ENCODE measurements at places on chromosomes 2 and 18. TPM values are rescaled to one million over a fixed set of nuclear protein-coding genes. Genes with fewer than 3 reads are reported as not detected.

SNORC gene
- total RNA-seq, result 0.32 TPM

CRYGC gene
- not detected for total RNA-seq

PKDCC gene
- total RNA-seq, result 60.1 TPM

EML6 gene
- total RNA-seq, result not detected

GRCh38 chr2:160918906-160919503, 241.2 kb upstream of the TANK start:
- peaks cover 36% of the 10 kb centered on the region for H3K4me1 ChIP-seq
- no peak overlapping the region for H3K4me3 ChIP-seq
- H3K36me3 ChIP-seq, result no peaks in the 10 kb centered on the region
- no peak overlapping the region for H3K27ac ChIP-seq
- no peak for DNase-seq
- no peaks in the 10 kb centered on the region for H3K27me3 ChIP-seq

GALR1 gene
- not detected for total RNA-seq

DNA sequence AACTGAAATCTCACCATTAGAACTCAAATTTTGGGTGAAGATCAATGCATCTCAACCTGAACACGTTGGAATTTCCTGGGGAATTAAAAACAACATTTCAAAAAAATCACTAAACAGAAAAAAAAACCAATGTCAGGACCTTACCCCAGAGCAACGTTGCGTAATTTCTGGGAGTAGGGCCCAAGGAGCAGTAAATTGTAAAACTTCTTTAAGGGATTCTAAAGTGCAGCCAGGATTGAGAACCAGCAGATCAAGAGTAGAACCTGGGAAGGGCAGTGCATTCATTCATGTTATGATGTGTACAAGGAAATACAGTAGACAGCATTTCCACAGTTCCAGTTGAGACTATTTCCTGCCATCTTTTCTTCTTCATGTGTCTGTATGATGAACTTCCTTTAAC, 56.9 kb downstream of the RHBDD1 start:
- H3K4me1 ChIP-seq, result peaks cover 26% of the 10 kb centered on the region
- no peak overlapping the region for H3K4me3 ChIP-seq
- no peaks in the 10 kb centered on the region for H3K36me3 ChIP-seq
- no peaks in the 10 kb centered on the region for H3K27me3 ChIP-seq
- no peak overlapping the region for H3K27ac ChIP-seq

DNA sequence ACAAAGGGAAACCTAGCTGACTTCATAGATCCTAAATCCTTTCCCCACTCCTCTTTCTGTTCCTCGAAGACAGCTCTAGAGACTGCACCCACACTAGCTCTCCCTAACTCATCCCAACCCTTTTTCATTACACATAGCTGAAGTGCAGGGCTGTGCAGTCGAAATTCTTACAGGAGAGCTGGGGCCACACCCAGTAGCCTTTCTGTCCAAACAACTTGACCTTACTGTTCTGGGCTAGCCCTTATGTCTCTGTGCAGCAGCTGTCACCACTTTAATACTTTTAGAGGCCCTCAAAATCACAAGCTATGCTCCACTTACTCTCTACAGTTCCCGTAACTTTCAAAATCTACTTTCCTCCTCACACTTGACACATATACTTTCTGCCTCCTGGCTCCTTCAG, 666.1 kb upstream of the PKDCC start:
- DNase-seq, result no peak
- H3K4me3 ChIP-seq, result no peak overlapping the region
- no peaks in the 10 kb centered on the region for H3K27me3 ChIP-seq
- no peaks in the 10 kb centered on the region for H3K4me1 ChIP-seq

- H3K36me3 ChIP-seq, result no peaks in the 10 kb centered on the region
- H3K4me1 ChIP-seq, result peaks cover 21% of the 10 kb centered on the region
- H3K27ac ChIP-seq, result no peak overlapping the region
Observed at GRCh38 chr18:71797554-71797953, 746.6 kb downstream of the CBLN2 start.

DNA sequence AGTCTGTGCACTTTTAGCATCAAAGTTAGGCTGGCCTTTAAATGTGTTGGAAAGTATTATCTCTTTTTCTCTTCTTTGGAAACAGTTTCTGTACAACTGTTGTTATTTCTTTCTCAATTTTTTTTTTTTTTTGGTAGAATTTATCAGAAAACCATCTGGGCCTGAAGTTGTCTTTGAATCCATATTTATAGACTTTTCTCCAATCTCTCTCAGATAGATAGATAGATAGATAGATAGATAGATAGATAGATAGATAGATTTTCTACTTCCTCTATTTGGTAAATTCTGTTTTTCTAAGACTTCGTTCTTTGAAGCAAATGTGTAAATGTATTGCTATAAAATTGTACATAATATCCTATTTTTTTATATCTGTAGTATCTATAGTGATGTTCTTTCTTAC, 17.5 kb downstream of the DNAJC10 start:
- H3K27ac ChIP-seq, result no peak overlapping the region
- H3K4me3 ChIP-seq, result no peak overlapping the region
- H3K4me1 ChIP-seq, result peaks cover 16% of the 10 kb centered on the region

LRRTM4 gene
- not detected for total RNA-seq

GRCh38 chr2:24912986-24913385, 7.1 kb downstream of the ADCY3 start:
- H3K4me3 ChIP-seq, result no peak overlapping the region
- DNase-seq, result no peak
- H3K27me3 ChIP-seq, result no peaks in the 10 kb centered on the region
- peaks cover 20% of the 10 kb centered on the region for H3K4me1 ChIP-seq
- H3K36me3 ChIP-seq, result peaks cover 14% of the 10 kb centered on the region

- H3K27ac ChIP-seq, result no peak overlapping the region
- no peak for DNase-seq
- no peaks in the 10 kb centered on the region for H3K27me3 ChIP-seq
- H3K36me3 ChIP-seq, result no peaks in the 10 kb centered on the region
- H3K4me3 ChIP-seq, result no peak overlapping the region
Observed at GRCh38 chr2:153387203-153387602, 91.4 kb downstream of the RPRM start.

CCDC148 gene
- total RNA-seq, result 3.5 TPM

DNA sequence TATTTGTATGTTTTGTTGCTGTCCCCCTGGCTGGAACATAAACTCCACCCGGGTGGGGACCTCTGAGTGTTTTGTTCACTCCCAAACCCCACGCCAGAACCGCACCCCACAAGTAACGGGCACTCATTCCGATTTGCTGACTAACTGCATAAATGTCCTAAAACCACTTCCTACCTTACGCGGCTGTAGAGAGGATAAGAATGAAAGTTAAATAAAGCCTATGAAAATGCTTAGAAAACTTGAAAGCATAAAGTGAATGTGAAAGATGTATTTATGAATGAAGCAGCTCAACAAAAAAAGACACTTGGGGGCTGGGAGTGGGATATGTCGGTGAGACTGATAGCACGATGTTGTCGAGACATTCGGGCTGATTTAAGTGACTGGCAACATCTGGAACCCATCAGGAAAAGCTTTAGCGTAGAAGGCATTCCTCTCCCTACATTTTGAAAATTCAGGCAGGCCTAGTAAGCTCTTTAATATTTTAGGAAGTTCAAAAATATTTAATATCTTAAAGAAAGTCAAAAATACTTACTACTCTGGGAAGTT, 206.7 kb downstream of the SH3RF3 start:
- H3K36me3 ChIP-seq, result no peaks in the 10 kb centered on the region
- peaks cover 77% of the 10 kb centered on the region for H3K4me1 ChIP-seq
- no peaks in the 10 kb centered on the region for H3K27me3 ChIP-seq

DNA sequence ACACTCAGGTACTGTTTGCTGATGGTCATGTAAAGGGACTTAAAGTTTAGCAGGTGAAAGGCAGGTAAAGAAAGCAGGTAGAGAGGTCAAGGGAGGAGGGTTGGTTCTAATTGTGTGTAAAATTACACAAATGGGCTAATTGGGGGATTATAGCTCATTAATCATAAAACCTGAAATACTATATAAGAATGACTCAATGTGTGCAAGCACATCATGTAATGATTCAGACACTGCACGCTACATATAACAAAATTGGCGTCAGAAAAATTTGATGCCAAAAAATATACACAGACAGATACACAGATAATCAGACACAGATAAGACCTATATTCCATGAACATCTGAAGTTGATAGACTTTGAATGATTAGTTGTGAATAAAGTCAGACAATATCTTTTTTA, 120.7 kb upstream of the LMAN1 start:
- H3K27ac ChIP-seq, result no peak overlapping the region
- H3K27me3 ChIP-seq, result no peaks in the 10 kb centered on the region
- DNase-seq, result no peak
- H3K36me3 ChIP-seq, result no peaks in the 10 kb centered on the region
- H3K4me3 ChIP-seq, result no peak overlapping the region

DNA sequence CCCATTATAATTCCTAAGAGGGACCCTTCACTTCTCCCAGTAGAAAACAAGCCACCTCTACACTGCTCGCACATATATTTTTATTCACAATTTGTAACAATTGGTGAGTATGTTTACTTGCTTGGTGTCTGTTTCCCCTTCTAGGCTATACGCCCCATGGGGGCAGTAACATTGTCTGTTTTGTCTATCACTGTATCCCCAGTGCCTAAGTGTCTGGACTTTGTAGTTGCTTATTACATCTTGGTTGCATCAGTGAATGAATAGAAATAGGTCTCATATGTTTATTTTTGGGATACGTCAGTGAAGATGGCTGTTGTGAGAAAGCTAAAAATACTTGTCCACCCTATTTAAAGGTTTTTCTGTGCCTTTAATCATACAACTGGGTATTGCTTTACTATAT, 87.4 kb upstream of the ITGB6 start:
- H3K4me1 ChIP-seq, result peaks cover 57% of the 10 kb centered on the region
- no peaks in the 10 kb centered on the region for H3K27me3 ChIP-seq
- H3K27ac ChIP-seq, result peak overlapping the region; percentile 92
- H3K4me3 ChIP-seq, result no peak overlapping the region
- peaks cover 83% of the 10 kb centered on the region for H3K36me3 ChIP-seq
- DNase-seq, result peak; percentile 59

SERPINB5 gene
- not detected for total RNA-seq

PRKAG3 gene
- not detected for total RNA-seq

ZC3H15 gene
- 81.7 TPM for total RNA-seq

GKN1 gene
- not detected for total RNA-seq

DNA sequence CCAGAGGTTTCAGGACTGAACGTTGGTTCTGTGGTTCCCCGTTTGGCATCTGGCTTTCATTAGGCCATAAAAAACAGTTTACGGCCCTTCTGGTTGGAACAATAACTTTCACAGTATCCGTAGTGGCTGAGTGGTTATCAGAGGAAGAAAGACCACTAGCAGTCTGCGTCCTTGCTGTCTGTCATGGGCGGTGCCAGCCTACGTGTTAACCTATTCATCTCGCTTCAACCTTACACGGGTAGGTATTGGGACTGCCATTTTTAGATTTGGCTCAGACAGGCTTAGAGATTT, 42.6 kb upstream of the ROCK2 start:
- DNase-seq, result peak; percentile 67
- H3K27me3 ChIP-seq, result no peaks in the 10 kb centered on the region
- no peak overlapping the region for H3K4me3 ChIP-seq
- H3K4me1 ChIP-seq, result peaks cover 49% of the 10 kb centered on the region

GRCh38 chr2:69858261-69858660, 28.8 kb downstream of the GMCL1 start:
- H3K27me3 ChIP-seq, result no peaks in the 10 kb centered on the region
- no peak overlapping the region for H3K4me3 ChIP-seq
- H3K4me1 ChIP-seq, result no peaks in the 10 kb centered on the region
- no peak overlapping the region for H3K27ac ChIP-seq

RNF125 gene
- not detected for total RNA-seq

- DNase-seq, result peak; percentile 86
- H3K36me3 ChIP-seq, result peaks cover 2% of the 10 kb centered on the region
- H3K27me3 ChIP-seq, result no peaks in the 10 kb centered on the region
- H3K4me3 ChIP-seq, result no peak overlapping the region
- peaks cover 41% of the 10 kb centered on the region for H3K4me1 ChIP-seq
Observed at GRCh38 chr2:219274361-219274921, 4.7 kb upstream of the DNAJB2 start.

KLHL29 gene
- 1.1 TPM for total RNA-seq

DNA sequence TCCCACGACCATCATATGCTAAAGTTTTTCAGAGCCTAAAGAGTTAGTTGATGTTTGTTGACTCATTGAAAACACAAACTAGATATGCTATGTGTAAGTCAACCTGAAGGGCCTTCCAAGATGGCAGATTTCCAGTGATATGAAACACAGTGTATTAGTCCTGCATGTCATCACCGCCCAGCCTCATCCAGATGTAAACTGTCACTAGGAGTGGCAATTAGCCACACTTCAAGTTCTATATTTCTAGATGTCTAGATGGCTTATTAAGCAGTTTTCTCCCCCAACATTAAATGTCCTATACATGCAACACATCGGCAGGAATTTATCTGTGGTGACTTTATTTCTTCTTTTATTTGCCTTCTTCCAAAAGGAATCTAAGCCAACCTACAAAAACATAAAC, 444.1 kb upstream of the SMIM21 start:
- H3K27me3 ChIP-seq, result no peaks in the 10 kb centered on the region
- H3K27ac ChIP-seq, result no peak overlapping the region
- H3K4me3 ChIP-seq, result no peak overlapping the region
- H3K4me1 ChIP-seq, result peaks cover 7% of the 10 kb centered on the region

DNA sequence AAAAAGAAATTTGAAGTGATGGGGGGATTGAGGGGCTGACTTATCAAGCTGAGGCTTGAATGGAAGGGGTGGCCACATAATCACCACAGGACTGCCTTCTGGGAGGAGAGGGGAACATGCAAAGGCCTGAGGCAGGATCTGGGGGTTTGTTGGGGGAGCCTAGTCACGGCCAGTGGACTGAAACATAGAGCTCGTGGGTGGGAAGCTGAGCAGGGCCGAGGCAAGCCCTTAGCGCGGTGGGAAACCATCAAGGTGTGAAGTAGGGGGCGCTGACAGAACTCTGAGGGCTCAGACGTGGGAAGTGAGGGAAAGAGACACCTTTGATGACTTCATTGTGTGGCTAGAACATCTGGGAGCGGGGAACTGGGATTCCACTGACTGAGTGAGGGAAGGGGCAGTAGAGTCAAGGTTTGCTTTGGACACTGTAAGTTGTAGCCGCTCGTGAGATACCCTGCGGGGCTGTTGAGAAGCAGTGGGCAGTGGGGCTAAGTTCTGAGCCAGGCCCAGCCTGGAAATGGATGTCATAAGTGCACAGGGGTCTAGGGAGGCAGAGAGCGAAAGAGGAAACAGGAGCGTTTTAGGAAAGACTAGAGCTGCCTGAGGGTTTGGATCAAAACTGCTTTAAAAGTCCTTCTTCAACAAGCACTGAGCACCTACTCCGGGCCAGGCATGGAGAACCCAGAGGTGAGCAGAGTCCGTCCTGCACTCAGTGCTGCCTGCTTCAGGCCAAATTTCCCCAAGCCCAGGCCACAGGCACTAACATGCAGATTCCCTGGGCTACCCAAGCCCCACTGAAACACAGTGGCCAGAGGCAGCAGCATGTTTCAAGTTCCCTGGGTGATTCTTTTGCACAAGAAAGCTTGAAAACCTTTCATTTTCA, 686 bp upstream of the SNORC start:
- DNase-seq, result no peak
- H3K4me1 ChIP-seq, result peaks cover 46% of the 10 kb centered on the region
- no peaks in the 10 kb centered on the region for H3K27me3 ChIP-seq
- H3K27ac ChIP-seq, result 0 out of 2 replicates have a peak overlapping the region, but pooled peaks have one; percentile 99
- H3K4me3 ChIP-seq, result no peak overlapping the region

All from SJSA1 (cell line).